ENCODE measurements at places on chromosomes 13 and 19. TPM values are rescaled to one million over a fixed set of nuclear protein-coding genes. Genes with fewer than 3 reads are reported as not detected.

- no peak overlapping the region for H3K4me3 ChIP-seq
- no peak overlapping the region for H3K27ac ChIP-seq
- no peaks in the 10 kb centered on the region for H3K27me3 ChIP-seq
- H3K36me3 ChIP-seq, result peaks cover 12% of the 10 kb centered on the region
Measured at GRCh38 chr13:97384371-97384770, 49.6 kb upstream of the RAP2A start.

- H3K27ac ChIP-seq, result no peak overlapping the region
- peaks cover 83% of the 10 kb centered on the region for H3K27me3 ChIP-seq
- peak overlapping the region; percentile 64 for H3K4me3 ChIP-seq
- peaks cover 2% of the 10 kb centered on the region for H3K36me3 ChIP-seq
- H3K4me1 ChIP-seq, result peaks cover 60% of the 10 kb centered on the region
Measured at GRCh38 chr13:99860745-99861144, 110.8 kb downstream of the ZIC5 start.

- DNase-seq, result no peak
- H3K27ac ChIP-seq, result no peak overlapping the region
- no peak overlapping the region for H3K4me3 ChIP-seq
- H3K36me3 ChIP-seq, result peaks cover 70% of the 10 kb centered on the region
- no peaks in the 10 kb centered on the region for H3K27me3 ChIP-seq
Measured at GRCh38 chr19:51971624-51972023, 15.0 kb downstream of the ZNF350 start.

DNA sequence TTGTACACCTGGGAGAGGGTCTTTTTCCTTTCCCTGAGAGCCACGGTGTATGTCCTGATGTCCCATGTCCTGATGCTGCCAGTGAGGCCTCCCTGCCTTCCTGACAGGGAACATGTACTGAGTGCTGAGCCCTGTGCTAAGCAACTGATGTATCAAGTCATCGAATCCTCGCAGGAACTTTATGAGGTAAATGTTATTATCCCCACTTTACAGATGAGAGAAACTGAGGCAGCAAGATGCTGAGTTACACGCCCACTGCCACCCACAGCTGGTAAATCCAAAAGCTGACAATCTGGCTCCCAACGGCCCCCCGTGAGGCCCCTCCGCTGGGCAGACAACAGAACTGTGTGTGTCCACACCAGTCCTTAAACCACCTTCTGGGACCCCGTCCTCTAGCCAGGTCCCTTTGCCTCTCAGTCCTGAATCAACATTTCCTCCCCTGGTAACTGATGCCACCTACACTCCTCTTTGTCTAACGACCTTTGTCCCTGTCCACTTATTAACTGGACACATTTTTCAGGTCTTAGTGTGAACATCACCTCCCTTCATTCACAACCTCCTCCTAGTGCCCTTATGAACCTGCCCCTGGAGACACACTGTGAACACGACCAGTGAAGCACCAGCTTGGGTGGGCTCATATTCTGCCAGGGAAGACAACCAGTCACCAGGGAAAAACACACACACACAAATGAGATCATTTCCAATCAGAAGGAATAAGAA lies 5.4 kb upstream of the VSIG10L start:
- H3K27me3 ChIP-seq, result peaks cover 4% of the 10 kb centered on the region
- H3K36me3 ChIP-seq, result peaks cover 7% of the 10 kb centered on the region
- no peak for DNase-seq
- no peaks in the 10 kb centered on the region for H3K4me1 ChIP-seq
- H3K4me3 ChIP-seq, result no peak overlapping the region

- peaks cover 12% of the 10 kb centered on the region for H3K4me1 ChIP-seq
- H3K27me3 ChIP-seq, result no peaks in the 10 kb centered on the region
- H3K27ac ChIP-seq, result peak overlapping the region; percentile 52
Measured at GRCh38 chr13:45500492-45501174, 35.9 kb downstream of the COG3 start.

GRCh38 chr13:71278512-71278911 lies 588.5 kb downstream of the DACH1 start:
- no peak for DNase-seq
- H3K27me3 ChIP-seq, result no peaks in the 10 kb centered on the region
- no peak overlapping the region for H3K4me3 ChIP-seq
- no peaks in the 10 kb centered on the region for H3K36me3 ChIP-seq

DNA sequence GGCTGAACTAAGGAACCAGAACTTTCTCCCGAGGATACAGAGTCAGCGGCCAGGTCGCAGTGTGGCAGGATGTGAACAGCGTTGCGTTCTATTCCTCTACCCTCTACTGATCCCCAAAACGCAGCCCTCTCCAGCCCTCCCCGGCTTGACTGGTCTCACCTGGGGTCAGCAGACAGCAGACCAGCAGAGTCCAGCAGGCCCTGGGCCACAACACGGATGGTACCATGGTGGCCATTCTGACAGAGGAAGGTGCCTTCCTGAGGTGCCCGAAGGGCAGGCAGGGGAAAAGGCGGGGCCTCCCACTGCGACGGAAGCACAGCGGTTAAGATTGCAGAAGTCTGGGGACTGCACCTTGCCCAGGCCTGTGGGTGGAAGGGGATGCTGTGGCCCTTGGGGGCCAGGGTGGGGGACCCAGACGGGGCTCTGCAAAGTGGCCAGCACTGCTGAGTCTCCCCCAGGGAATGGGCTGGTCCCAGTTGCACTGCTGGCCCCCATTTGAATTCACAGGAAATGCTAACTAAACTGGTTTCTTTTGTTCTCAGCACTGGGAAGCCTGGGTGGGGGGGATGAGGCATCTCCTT lies at the start of gene ICAM3:
Gene ICAM3, minus strand, starts transcription at position 245 of the 581 bp plus-strand sequence. Its CDS starts 10 bp downstream, at position 235.
- H3K4me1 ChIP-seq, result peaks cover 7% of the 10 kb centered on the region
- H3K27me3 ChIP-seq, result no peaks in the 10 kb centered on the region
- DNase-seq, result no peak
- H3K27ac ChIP-seq, result no peak within 1 kb of the TSS
- peak within 1 kb of the TSS; percentile 67 for H3K4me3 ChIP-seq

GRCh38 chr19:7833225-7834099 lies 3.4 kb downstream of the EVI5L start:
- peaks cover 12% of the 10 kb centered on the region for H3K27me3 ChIP-seq
- peak overlapping the region; percentile 88 for H3K4me3 ChIP-seq
- H3K36me3 ChIP-seq, result no peaks in the 10 kb centered on the region
- H3K4me1 ChIP-seq, result peaks cover 20% of the 10 kb centered on the region

- H3K4me3 ChIP-seq, result peak overlapping the region; percentile 100
- peak overlapping the region; percentile 100 for H3K27ac ChIP-seq
- DNase-seq, result peak; percentile 28
- H3K36me3 ChIP-seq, result peaks cover 46% of the 10 kb centered on the region
- H3K4me1 ChIP-seq, result peaks cover 27% of the 10 kb centered on the region
- H3K27me3 ChIP-seq, result no peaks in the 10 kb centered on the region
Measured at GRCh38 chr19:19866611-19867248, 1.0 kb downstream of the ZNF253 start.

GRCh38 chr13:26019881-26020870 lies 31.6 kb downstream of the SHISA2 start:
- no peak for DNase-seq
- peaks cover 28% of the 10 kb centered on the region for H3K4me1 ChIP-seq
- H3K4me3 ChIP-seq, result no peak overlapping the region
- no peaks in the 10 kb centered on the region for H3K36me3 ChIP-seq
- no peak overlapping the region for H3K27ac ChIP-seq
- H3K27me3 ChIP-seq, result peaks cover under 1% of the 10 kb centered on the region

DNA sequence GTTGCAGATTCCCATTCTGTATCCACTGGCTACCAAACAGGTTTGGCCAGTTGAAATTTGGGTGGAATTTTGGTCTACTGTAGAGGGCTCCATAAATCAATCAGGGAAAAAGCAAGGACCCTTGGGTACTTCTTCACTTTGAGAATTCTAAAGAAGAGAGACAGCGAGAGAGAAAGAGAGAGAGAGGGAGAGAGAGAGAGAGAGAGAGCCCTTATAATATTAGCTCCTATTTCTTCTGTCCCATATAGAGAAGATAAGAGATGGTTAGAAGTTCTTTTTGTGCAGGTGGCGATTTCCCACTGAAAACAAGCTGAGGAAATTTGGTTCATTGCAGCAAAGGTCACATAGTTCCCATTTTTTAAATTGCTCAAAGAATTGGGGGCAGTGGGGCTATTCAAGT lies 88.6 kb upstream of the ZNF536 start:
- H3K4me3 ChIP-seq, result no peak overlapping the region
- peak overlapping the region; percentile 29 for H3K27ac ChIP-seq
- no peak for DNase-seq

Gene ZNF772
- total RNA-seq, result 14.6 TPM

Gene SH2D3A
- not detected for total RNA-seq

Gene SBK2
- total RNA-seq, result not detected

Gene TMEM259
- 164 TPM for total RNA-seq

Gene TTC9B
- 1.7 TPM for total RNA-seq

Gene CYP2A7
- not detected for total RNA-seq

Gene CTXN1
- 130 TPM for total RNA-seq

Gene CYP4F2
- not detected for total RNA-seq

Gene COMP
- total RNA-seq, result not detected

Gene SYCN
- total RNA-seq, result not detected

Gene ETV2
- total RNA-seq, result 1.8 TPM
